ENCODE measurements at places on chromosomes 3 and 15. TPM values are rescaled to one million over a fixed set of nuclear protein-coding genes. Genes with fewer than 3 reads are reported as not detected.

DNA sequence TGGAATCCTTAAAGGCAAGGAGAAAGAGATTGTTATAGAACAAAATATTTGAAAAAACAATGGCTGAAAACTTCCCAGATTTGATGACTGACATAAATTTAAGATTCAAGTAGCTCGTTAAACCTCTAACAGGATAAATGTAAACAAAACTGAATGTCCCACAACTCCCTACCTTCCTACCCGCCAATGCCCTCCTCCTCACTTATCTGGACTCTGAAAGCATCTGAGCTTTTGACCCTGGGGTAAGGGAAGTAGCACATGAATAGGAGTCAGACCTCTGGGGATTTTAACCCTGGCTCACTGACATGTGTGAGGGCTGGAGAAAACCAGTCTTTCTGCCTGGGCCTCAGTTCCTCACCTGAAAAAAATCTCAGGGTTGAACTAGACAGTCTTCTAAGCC lies 26.9 kb downstream of the CYP19A1 start:
- DNase-seq, result no peak

- DNase-seq, result no peak
These were observed 111.4 kb downstream of the DLG1 start for GRCh38 chr3:197186887-197187588.

DNA sequence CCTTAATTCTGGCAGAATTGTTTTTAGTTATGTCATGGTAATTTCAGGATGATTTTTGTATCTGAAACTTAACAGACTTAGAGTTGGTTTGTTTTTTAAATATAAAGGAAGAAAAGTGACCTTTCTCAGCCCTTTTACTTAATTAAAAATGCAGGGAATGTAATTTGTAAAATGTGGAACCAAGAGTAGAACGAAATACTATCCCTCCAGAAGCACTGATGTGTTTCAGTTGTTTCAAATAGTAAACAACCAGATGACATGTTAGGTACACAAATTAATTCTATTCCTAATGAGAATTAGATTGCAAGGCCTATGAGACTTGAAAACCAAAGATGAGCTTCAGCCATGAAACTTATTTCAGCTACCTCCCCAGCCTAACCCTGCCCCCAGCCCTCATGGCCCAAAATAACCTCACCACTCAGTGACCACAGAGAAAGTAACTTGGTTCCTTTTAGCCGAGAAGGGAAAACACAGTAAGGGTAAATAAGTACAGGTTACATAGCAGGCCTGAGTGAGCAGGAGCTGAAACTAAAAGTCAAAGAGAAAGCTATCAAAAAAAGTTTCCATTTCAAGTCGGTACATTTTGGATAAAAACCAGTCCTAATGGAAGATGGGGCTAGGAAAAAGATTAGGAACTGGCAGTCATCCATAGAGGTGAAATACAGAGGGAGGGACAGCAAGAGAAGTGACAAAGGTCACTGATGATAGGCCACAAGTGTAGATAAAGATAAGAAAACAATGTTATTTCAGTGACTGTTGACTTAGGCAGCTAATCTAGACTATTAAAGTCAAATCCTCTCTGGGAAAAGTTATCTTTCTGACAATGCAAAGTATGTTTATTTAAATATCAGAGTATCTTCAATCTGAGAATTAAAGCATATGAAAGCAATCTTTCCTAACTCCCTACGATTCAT lies 23.2 kb downstream of the SENP8 start:
- no peak for DNase-seq

DNA sequence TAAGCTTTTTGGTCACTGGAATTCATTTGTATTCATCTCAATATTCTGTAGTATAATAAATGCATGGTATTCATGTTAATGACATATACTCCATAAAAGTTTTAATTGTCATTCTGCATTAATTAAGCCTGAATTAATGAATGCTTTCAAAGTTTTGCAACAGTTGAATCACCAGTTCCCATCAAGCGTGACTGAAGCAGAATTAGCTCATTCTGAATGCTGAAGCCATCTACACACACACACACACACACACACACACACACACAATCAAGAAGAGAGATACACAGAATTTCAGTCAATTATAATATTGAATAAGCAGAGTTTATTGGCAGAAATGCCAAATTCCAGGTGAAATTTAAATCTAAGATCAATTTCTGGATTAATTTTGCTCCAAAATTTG lies 252.1 kb upstream of the KCNMB2 start:
- no peak for DNase-seq

- DNase-seq, result no peak
These were observed 16.9 kb downstream of the RFTN1 start for GRCh38 chr3:16496408-16497222.

DNA sequence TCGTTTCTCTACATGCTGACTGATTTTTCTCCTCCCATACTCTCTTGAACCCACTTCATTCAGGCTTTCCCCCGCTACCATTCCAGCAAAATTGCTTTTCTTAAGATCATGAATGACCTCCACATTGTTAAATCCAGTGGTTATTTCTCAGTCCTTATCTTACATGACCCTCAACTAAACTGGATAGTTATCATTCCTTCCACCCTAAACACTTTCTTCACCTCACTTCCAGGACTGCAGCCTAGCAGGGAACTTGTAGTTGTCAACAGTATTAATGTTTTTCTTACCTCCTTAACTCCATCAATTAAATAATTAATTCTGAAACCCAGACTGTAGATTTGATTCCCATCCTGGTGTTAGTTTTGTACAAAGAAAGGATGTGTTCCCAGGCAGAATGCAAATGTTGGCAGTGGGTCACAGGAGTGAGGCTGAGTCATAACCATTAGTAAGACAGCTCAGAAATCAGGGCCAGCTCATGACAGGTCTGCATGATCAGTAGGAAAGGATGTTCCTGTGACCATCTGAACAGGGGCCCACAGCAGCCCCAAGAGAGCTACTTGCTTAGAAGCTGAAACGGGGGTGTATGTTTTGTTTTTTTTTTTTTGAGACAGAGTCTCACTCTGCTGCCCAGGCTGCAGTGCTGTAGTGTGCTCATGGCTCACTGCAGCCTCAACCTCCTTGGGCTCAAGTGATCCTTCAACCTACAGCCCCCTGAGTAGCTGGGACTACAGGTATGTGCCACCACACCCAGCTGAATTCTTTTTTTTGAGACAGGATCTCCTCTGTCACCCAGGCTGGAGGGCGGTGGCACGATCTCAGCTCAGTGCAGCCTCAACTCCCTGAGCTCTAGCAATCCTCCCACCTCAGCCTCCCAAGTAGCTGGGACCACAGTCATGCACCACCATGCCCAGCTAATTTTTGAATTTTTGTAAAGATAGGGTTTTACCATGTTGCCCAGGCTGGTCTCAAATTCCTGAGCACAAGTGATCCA lies 9.1 kb downstream of the BCL2L10 start:
- DNase-seq, result no peak

DNA sequence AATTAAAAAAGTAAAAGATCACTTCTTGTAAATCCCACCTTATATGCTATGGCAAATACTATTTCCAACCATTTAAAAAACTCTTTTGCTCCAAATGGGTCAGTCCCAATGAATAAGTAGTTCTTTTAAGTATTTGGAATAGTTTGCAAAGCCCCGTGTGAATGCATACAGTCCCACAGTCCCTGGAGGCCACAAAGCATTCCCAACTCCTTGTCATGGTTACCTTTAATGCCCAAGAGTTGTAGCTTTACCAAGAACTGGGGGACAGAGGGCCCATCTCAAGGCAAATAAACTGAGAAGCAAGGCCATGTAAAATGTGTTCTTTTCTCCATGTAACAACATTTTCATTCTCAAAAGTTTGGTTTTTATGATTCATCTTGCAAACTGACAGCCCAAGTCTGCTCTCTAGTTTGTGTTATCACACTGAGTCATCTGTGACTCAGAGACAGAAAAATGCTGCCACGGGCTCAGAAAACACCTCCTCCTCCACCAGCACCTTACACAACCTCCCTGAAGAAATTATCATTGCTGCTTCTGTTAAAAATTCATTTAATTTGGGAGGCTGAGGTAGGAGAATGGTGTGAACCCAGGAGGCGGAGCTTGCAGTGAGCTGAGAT lies 336.2 kb downstream of the ERC2 start:
- no peak for DNase-seq

DNA sequence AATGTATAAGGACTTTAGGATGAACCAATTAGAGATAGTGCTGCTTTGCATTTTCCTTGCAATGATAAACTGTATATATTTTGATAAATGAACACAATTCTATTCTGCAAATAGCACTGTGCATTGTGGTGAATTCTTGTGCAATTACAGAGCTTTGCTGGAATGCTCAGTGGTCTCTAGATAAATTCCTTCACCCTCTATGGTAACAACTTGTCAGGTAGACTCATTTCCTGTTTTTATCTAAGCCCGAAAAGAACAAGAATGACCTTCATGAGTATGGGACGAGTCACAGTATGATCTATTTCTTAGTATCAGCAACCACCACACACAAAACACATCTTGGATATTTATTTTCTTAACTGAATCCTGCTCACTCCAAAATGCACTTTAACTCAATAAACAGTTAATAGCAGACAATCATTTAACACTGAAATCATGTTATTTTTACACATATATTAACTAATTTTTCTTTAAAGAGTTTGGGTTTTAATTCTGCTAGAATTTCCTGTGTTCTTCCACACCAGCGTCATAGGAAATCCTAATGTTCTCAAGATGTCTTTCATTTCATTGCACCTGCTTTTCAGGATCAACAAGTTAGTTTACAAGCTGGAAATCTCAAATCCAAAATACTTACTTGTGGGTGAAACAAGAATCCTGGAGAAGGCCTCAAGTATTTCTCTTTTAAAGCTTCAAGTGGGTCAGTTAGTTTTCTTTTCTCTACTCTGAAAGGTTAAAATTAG lies 551.2 kb downstream of the MECOM start:
- DNase-seq, result no peak

GRCh38 chr3:140438736-140439470 lies 239.0 kb upstream of the TRIM42 start:
- DNase-seq, result no peak

- DNase-seq, result no peak
These were observed 131.8 kb downstream of the TBL1XR1 start for GRCh38 chr3:177065285-177066033.

- DNase-seq, result no peak
These were observed 316.5 kb upstream of the PROK2 start for GRCh38 chr3:72101494-72101893.

- DNase-seq, result no peak
These were observed 398.5 kb upstream of the PROK2 start for GRCh38 chr3:72183489-72183888.

DNA sequence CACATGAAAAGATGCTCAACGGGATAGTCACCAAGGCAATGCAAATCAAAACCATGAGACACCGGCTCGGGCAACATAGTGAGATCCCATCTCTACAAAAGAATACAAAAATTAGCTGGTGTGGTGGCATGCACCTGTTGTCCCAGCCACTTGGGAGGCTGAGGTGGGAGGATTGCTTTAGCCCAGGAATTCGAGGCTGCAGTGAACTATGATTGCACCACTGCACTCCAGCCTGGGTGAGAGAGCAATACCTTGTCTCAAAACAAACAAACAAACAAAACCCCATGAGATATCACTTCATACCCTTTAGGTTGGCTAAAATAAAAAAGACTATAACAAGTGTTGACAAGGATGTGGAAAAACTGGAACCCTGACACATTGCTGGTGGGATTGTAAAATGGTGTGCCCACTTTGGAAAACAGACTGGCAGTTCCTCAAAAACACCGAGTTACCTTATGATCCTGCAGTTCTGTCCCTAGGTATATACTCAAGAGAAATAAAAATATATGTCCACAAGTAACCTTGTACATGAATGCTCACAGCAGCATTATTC lies 3.8 kb upstream of the PPARG start:
- no peak for DNase-seq

- no peak for DNase-seq
These were observed 533 bp downstream of the ZNF445 start for GRCh38 chr3:44476963-44477311.

SLC15A2 gene
- 1.4 TPM for total RNA-seq

CACNA2D2 gene
- 8.7 TPM for total RNA-seq

CCDC191 gene
- 5.4 TPM for total RNA-seq

HRH1 gene
- not detected for total RNA-seq

SPINK8 gene
- not detected for total RNA-seq

ZNF639 gene
- total RNA-seq, result 44.6 TPM

CCR4 gene
- not detected for total RNA-seq

ALDH1A2 gene
- total RNA-seq, result 1.7 TPM

FAM240A gene
- total RNA-seq, result not detected

MME gene
- 0.52 TPM for total RNA-seq

GNAT1 gene
- total RNA-seq, result not detected
